HCEC 1CT (cell line): ENCODE measurements at places on chromosomes 3 and 15.

DNA sequence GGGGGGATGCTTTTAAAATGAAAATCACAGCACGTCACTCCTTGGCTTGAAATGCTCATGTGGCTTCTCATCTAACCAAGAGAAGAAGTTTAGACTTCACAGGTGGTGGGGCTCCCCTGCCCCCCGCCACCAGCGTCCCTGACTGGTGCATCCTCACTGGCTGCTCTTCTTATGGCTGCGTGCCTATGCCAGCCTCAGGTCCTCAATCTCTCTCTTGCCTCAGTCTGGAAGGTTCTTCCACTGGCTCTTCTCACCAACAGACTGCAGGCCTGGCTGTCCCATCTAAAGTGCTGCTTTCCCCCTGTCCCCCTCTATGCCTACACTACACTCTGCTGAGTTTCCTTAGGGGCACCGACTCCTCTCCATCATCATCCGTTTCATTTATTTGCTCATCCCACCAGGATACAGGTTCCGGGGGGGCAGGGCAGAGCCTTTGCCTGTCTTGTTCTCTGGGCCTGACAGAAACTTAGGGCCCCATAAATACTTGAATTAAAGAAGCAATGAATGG lies 20.6 kb downstream of the ABTB1 start:
- DNase-seq: no peak

- DNase-seq: peak; percentile 97
Observed at GRCh38 chr3:125062904-125063618, 7.3 kb upstream of the HEG1 start.

GRCh38 chr3:127803619-127804018 lies 18.7 kb downstream of the MGLL start:
- peak; percentile 96 for DNase-seq

- no peak for DNase-seq
Observed at GRCh38 chr15:27824841-27825422, 274.2 kb downstream of the OCA2 start.

- DNase-seq: peak; percentile 83
Observed at GRCh38 chr3:54965746-54966145, 37.9 kb upstream of the LRTM1 start.

DNA sequence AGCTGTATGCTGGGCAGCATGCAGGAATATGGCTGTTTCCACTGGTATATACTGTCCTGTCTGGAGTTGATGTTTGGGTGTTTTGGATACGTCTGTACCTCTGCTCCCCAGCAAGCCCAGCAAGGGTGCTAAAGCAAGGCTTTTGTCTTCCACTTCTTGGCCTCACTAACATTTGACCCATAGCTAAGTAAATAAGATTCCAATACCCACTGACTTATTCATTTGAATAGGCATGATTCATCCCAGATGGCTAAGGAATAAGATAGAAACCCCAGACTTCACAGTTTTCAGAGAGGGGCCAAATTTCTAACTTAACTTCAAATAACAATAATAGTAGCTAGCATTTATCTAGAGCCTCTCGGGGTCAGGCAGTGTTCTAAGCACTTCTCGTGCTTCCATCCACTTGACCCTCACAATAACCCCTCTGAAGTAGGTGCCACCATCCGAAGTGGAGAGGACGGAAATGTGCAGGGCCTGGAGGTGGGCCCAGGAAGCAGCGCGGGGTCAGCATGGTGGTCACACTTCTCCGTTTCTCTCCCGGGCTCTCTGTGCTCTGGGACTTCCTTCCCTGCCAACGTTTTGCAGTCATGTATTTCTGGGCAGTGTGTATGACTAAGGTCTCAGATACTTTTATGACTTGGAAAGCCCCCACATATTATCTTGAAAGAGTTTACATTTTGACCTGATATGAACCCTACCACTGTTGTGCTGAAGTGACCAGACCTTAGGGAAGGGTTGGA lies 39.3 kb downstream of the LRRK1 start:
- DNase-seq: peak; percentile 79
